ENCODE measurements at places on chromosomes 12 and 14. TPM values are rescaled to one million over a fixed set of nuclear protein-coding genes. Genes with fewer than 3 reads are reported as not detected.

The IL31 gene
- total RNA-seq = not detected

The B4GALNT3 gene
- not detected for total RNA-seq

The TMEM117 gene
- total RNA-seq = 3.8 TPM

The SP7 gene
- total RNA-seq = not detected

The ARG2 gene
- total RNA-seq = 22.5 TPM

The FGF23 gene
- total RNA-seq = not detected

The MYO1H gene
- not detected for total RNA-seq

The SSPN gene
- total RNA-seq = 0.65 TPM

The CMKLR1 gene
- not detected for total RNA-seq

The NACA gene
- 892 TPM for total RNA-seq

The STYK1 gene
- 15.2 TPM for total RNA-seq

The SRP54 gene
- 63.7 TPM for total RNA-seq

The STAC3 gene
- 1.0 TPM for total RNA-seq

The CCDC197 gene
- total RNA-seq = not detected

The PIWIL1 gene
- not detected for total RNA-seq

The FOXG1 gene
- not detected for total RNA-seq

The PGAM5 gene
- total RNA-seq = 52.8 TPM

The CISTR gene
- total RNA-seq = not detected

The SDR9C7 gene
- not detected for total RNA-seq

The NTF3 gene
- not detected for total RNA-seq

The RERGL gene
- total RNA-seq = not detected

The CEBPE gene
- total RNA-seq = not detected

The PPM1H gene
- total RNA-seq = 4.9 TPM

The SSTR1 gene
- total RNA-seq = 1.4 TPM

The P2RX2 gene
- total RNA-seq = not detected

The CARMIL3 gene
- not detected for total RNA-seq

The IGFBP6 gene
- total RNA-seq = 11.6 TPM

The LRTM2 gene
- not detected for total RNA-seq

The DACT1 gene
- total RNA-seq = 0.37 TPM

The IGF1 gene
- total RNA-seq = 0.85 TPM

The FOXN4 gene
- total RNA-seq = not detected

The TPH2 gene
- total RNA-seq = not detected

Measured in endothelial cell of umbilical vein (primary cell).